ENCODE measurements at places on chromosomes 4 and X. TPM values are rescaled to one million over a fixed set of nuclear protein-coding genes. Genes with fewer than 3 reads are reported as not detected.

- no peak for DNase-seq
These were observed 158.6 kb downstream of the TET2 start for GRCh38 chr4:105305019-105305836.

DNA sequence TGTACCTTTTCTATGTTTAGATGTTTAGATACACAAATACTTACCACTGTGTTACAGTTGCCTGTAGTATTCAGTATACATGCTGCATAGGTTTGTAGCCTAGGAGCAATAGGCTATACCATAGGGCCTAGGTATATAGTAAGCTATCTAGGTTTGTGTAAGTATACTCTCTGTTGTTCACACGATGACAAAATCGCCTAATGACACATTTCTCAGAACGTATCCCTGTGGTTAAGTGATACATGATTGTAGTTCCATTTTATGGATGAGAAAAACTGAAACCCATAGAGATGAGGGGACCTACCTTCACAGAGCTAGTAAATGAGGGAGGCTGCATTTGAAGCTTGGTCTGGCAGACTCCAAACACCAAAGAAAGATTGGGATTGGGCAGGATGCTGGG is 79.4 kb upstream of the EFNB1 start:
- no peak for DNase-seq

CT55 gene
- total RNA-seq = not detected

DNA sequence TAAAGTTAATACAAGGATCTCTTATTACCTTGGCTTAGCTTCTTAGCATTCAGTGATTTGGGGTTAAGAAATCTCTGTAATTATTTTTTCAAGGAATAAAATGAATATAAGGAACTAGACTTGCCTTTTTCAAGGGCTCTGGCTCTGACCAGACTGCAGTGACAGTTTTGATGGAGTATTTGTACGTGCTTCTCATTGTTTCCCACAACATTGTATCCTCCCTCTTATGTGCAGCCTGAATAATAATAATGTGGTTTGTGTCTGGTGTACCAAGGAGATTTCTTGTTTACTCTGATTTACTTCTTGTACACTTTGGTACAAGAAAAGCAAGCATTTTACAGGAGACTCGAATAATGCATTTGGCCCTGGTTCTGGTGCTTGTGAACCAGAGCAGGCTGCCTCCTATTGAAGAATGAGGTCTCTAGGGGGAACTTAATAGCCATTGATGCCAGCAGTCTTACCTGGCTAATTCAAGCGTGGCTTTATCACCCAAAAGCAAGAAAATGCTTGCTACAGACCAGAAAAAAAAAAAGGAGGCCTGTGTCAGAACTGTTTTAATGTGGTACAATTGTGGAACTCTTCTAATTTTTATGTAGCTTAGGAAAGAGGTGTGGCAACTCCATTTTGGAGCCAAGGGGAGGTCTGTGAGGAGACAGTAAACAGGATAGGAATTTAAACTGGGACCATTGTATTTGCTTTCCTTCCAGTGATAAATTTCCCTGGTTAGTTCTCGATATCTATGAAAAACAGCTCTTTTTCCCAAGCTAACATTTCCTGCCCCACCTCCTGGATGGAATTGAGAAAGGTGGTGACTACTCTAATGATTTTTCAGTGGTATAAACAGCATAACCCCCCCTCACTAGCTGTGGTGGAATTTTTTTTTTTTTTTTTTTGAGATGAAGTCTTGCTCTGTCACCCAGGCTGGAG is 5.6 kb downstream of the OTC start:
- DNase-seq = no peak

- no peak for DNase-seq
These were observed 360.2 kb downstream of the ZIC3 start for GRCh38 chrX:137926090-137926489.

ENOX2 gene
- total RNA-seq = 13.2 TPM

ALB gene
- total RNA-seq = not detected
